NCI-H1092 (cell line): ENCODE measurements at places on chromosomes 4 and X.

DNA sequence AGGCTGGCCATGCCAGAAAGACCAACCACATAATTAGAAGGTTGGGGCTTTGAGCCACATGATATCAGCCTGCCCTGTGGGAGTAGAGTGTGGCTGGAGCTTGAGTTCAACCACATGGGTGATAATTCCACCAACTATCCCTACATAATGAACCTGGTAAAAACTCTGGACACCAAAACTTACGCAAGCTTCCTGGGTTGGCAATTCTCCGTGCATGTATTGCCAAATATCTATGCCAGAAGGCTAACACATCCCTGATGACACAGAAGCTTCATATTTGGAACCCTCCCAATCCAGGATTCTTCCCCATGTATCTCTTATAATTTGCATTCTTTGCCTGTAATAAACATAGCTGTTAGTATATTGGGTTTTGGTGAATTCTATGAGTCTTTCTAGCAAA is 68.2 kb downstream of the FUNDC1 start:
- DNase-seq = no peak

DNA sequence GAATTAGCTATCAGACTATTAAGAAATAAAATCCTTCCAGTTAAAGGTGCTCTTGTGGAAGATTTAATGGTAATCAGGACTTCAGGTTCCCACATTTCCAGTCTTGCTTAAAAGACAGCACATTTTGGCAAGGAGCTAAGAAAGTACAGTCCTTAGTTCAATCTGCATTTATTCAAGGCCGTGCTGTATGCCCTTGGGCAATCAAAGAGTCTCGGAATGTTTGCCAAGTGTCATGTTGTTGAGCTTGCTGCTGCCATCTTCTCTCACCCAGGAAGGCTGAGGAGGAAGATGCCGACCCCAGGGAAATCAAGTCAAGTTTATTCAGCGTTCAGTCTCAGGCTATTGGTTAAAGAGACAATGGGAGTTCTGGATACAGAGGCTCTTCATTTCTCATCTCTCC is 388.1 kb upstream of the IGFBP7 start:
- DNase-seq = no peak

DNA sequence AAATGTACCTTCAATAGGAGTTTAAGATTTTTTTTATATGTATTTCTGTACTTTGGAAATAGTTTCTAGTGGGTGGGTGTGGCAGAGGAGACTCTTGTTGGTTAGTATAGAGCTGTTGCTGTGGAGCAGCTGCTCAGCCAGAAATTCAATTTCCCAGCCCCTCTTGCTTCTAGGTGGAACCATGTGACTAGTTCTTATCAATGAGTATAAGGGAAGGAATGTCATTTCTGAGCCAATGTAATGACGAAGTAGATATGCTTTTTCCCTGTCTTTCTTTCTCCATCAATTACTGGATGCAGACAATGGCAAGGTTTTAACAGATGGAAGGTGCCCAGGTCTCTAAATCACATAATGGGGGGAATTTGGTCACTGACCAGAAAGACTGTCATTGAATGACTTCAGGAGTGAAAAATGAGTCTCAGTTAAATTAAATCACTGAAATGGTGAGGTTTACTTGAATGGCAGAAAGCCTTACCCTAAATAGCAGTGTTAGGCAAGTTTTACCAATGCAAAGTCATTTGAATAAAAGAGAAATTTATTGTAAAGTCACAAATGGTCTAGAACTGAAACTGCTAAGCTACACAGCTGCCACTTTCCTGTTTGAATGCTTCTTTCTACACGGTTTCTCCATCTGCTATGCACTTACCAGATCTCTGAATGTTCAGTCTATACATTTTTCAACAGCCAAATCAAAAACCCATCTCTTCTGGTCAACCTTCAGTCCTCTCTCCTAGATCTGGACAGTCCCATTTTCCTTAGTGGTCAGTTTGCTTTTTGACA is 795.4 kb upstream of the MAGEB2 start:
- DNase-seq = no peak

DNA sequence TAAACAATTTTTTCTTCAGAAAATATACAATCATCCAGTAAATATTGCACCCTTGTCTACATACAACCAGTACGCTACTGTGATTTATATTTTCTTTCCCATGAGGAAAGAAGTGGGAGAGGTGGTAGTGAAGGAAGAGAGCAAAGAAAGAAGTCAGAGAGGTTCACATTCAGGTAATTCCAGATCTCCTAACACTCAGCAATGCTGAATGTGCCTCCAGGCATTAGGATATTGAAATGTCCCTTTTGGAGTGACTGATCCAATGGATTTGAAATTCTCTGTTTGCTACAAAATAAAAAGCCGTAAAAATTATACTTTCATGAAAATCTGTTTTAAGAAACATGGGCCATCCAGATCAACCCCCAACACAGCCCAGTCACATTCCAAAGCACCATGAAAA is 211.9 kb upstream of the NR3C2 start:
- no peak for DNase-seq

DNA sequence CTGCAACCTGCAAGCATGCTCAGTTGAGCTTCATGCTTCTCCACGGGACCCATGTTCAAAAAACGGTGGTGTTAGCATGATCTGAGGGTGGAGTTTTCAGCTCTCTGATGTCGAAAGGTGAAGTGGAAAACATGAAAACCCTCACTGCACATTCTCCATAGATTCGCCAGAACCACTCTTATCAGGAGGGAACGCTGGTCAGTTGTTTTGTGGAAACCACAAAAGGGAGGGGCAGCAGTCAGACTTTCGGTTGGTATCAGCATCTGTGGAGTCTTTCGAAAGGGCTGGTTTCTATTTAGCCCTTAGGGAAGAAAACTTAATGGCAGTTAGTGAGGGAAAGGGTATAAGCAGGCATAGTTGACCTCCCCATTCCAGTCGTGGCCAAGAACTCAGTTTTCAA is 12.6 kb downstream of the PPA2 start:
- DNase-seq = no peak

DNA sequence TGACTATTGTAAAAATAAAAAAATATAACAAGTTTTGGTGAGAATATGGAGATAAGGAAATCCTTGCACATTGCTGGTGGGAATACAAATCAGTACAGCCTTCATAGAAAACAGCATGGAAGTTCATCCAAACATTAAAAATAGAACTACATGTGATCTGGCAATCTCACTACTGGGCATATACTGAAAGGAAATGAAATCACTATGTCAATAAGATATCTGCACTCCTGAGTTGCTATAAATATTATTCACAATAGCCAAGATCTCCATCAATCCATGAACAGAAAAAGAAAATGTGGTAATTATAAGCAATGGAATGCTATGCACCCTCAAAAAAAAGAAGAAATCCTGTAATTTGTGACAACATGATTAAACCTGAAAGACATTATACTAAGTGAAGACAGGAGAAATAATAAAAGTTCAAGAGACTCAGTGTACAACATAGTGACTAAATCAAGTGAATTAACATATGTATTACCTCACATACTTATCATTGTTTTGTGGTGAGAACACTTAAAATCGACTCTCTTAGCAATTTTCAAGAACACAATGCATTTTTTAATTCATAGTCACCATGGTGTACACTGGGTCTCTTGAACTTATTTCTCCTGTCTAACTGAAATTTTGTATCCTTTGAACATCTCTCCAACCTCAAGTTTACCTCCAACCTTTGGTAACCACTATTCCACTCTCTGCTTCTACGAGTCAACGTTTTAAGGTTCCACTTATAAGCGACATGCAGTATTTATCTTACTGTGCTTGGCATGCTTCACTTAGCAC is 1703.7 kb upstream of the AGA start:
- no peak for DNase-seq

- no peak for DNase-seq
These were observed 142.5 kb downstream of the CXXC4 start for GRCh38 chr4:104352211-104352610.

DNA sequence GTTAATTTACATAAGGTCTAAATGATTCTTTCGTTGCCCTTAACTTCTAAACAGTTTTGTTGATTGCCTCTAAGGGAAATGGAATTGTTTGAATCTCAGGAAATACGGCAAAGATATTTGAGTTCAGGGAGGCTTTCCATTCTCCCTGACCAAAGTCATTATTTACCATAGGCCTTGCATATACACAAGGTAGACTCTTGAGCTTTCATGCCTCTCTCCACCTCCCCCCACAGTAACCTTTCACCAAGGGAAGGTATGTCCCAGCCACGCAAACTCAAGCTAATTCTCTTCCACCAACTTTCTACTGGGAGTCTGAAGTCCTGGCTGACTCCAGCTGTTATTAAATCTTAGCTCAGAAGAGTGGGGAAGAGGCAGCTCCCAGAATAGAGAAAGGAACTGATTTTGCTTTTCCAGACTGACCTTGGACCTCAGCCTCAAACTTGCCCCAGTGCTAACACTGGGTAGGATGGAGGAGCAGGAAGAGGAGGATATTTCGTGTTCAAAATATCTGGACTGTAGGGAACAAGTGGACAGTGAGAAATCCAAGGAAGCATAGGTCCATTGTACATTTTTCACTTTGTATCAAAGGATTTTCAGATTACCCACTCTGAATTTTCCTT is 1.4 kb downstream of the IGSF1 start:
- DNase-seq = no peak

GRCh38 chr4:113740857-113741379 is 20.6 kb downstream of the CAMK2D start:
- DNase-seq = no peak

GRCh38 chr4:57424232-57424897 is 314.2 kb upstream of the IGFBP7 start:
- DNase-seq = no peak

DNA sequence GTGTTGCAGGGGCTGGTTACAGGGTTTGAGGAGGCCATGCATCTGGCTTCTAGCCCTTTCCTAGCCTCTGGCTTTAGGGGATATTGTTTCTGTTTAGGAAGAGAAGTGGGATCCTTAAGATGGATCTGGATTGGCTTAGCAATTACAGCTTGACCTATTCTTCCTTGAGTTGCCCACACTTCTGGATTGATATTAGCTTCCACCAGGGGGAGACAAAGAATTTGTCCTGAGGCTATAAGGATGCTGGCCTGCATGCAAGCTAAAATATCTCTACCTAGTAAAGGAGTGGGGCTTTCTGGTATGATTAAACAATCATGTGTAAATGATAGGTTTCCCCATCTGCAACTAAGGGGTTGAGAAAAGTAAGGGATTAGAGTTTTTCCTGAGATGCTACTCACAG is 117.2 kb downstream of the TEX13C start:
- DNase-seq = no peak

- DNase-seq = no peak
These were observed 34.2 kb downstream of the TSC22D3 start for GRCh38 chrX:107741404-107741790.

GRCh38 chr4:184028561-184029374 is 123.7 kb downstream of the STOX2 start:
- DNase-seq = no peak

DNA sequence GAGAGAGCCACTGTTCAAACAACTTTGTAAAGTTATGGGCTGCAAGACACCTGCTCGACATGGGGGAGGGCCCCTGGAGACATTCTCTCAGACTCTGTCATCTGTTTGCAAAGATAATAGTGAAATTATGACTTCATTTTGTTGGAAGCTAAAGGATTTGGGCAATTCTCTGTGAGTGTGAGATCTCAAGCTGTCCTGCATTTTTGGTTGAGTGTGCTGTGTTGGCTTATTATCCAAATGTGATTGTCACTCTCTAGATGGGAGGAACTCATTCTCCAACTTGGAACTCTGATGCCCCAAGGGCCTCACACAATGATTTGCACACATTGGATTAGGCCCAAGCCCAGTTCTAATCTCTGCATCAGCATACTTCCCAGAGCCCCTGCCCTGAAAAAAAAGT is 63.7 kb downstream of the STK32B start:
- DNase-seq = no peak

DNA sequence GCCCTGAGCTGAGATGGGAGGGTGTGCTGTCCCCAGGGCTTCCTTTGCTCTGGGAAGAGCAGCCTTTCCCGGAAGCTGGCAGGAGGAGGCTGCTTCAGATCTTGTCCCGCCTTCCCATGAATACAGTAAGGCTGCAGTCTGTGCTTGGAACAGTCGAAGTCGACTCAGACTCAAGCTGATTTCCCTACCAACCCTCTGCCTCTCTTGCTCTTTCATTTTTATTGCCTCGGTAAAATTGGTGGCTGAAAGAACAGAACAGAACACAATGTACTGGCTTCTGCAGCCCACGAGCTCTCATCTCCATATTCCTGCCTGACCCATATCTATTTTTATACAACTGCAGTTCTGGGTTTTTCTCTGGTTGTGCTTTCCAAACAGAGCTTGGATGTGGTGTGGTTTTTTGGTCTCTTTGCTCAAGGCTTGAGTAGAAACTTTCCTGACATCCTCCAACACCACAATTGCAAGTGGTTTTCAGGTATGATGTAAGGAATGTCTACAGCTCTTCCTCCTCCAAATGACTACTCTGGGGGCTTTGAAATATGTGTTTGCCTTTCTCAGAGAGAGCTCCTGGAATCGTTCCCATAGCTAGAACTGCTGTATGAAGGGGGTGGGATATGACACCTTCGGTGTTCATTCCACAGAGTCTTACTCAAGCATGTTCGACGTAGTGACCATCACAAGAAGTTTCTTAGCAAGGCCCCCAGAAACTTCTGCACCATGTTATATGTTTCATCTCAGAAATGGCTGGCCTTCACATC is 61.3 kb downstream of the ENPP6 start:
- DNase-seq = no peak

DNA sequence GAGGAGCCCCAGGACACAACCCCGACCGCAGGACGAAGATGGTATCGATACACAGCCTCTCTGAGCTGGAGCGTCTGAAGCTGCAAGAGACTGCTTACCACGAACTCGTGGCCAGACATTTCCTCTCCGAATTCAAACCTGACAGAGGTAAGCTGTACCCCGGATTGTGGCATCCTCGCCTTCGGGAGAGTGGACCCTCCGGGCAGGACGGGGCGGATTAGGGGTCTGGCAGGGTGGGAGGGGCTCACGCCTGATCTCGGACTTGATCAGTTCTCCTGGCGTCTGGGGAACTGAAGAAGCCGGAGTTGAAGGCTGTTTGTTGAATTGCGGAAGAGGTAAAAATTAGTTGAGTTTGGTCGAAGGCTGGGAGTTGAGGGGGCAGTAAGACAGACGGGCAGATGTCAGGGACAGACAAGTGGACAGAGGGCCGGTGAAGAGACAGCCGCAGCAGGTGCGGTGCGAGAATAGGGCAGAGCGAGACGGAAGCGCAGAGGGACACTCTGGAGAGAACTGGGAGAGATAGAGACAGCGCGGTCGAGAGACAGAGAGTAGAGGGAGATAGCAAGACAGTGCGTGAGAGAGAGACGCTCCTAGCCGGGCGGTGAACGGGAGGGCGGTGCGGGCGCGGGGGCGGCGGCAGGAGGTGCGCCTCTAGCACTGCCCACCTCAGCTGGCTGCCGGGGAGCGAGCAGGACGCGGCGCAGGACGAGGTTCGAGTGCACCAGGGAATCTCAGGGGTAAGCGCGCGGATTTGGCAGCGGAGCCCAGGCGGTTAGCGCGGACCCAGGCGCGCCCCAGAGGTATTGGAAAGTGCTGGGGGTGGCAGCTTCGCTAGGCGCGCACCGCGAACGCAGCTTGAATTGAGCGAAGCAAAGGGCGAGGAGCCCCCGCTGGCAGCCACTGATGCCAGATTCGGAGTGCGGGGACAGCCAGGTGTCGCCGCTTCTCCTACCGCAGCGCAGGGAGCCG is 23.9 kb downstream of the ARHGAP36 start:
- DNase-seq = no peak
